ENCODE measurements at places on chromosomes 13 and 19. TPM values are rescaled to one million over a fixed set of nuclear protein-coding genes. Genes with fewer than 3 reads are reported as not detected.

CGB1 gene
- total RNA-seq, result not detected

CA11 gene
- total RNA-seq, result 1.6 TPM

DZIP1 gene
- 52.7 TPM for total RNA-seq

ZNF471 gene
- 5.0 TPM for total RNA-seq

PTH2 gene
- not detected for total RNA-seq

CEACAM8 gene
- not detected for total RNA-seq

USHBP1 gene
- total RNA-seq, result 0.15 TPM

SIGLEC12 gene
- not detected for total RNA-seq

ZNF738 gene
- 1.7 TPM for total RNA-seq

PSG6 gene
- total RNA-seq, result 1.0 TPM

ZNF420 gene
- total RNA-seq, result 5.8 TPM

ZNF888 gene
- 2.6 TPM for total RNA-seq

TSKS gene
- 0.44 TPM for total RNA-seq

ZNF541 gene
- total RNA-seq, result not detected

TBCB gene
- total RNA-seq, result 270 TPM

CHST8 gene
- 0.15 TPM for total RNA-seq

SMIM44 gene
- not detected for total RNA-seq

HS6ST3 gene
- not detected for total RNA-seq

MBD3L3 gene
- total RNA-seq, result not detected

GET3 gene
- total RNA-seq, result 93.5 TPM

PMIS2 gene
- not detected for total RNA-seq

PRODH2 gene
- total RNA-seq, result not detected

COMMD6 gene
- total RNA-seq, result 40.9 TPM

FAM83E gene
- total RNA-seq, result 0.33 TPM

PNMA8B gene
- 2.8 TPM for total RNA-seq

PTPRH gene
- total RNA-seq, result 4.5 TPM

CACNG8 gene
- 0.50 TPM for total RNA-seq

APLP1 gene
- 11.7 TPM for total RNA-seq

ZNF146 gene
- total RNA-seq, result 73.4 TPM
